Effector CD4-positive, alpha-beta T cell (primary cell): ENCODE measurements at places on chromosomes 16 and 17.

DNA sequence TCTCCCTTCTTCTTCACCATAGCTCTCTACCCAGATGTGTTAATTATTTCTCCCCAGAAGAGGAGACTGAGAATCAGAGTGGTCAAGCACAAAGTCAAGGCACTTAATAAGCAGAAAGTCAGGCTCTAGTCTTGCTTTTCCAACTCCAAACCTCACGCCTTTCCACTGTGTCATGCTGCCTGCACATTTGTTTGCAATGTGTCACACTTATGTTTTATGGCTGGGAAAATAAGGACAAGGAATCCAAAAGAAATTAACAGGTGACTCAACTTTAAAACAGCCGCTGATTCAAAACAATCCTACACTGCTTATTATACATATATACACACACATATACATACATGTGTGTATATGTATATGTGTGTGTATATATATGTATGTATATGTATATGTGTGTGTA lies 255.7 kb upstream of the DYNLRB2 start:
- DNase-seq, result no peak

- DNase-seq, result no peak
Measured at GRCh38 chr16:66359012-66359411, 7.5 kb upstream of the CDH5 start.

- peak; percentile 19 for DNase-seq
Measured at GRCh38 chr17:65163990-65164495, 26.9 kb downstream of the RGS9 start.

DNA sequence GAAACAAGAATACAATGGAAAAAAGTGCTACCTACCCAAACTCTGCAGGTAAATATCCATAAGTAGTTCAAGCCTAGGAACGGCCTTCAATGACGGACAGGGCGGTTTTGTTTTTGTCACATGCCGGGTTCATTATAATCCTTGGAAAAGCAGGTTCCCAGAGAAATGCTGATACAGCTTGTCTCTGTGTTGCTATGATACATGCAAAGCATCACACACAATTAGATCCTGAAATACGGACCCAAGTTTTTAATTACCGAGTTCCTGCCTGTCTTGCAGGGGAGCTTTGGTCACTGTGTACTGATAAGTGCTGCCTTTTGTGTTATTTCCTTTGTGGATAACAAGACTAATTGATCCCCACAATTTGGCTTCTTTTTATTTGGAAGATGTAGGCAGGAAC lies 217.4 kb downstream of the HAPSTR1 start:
- DNase-seq, result no peak

GRCh38 chr17:73564843-73565242 lies 79.4 kb downstream of the SDK2 start:
- no peak for DNase-seq

DNA sequence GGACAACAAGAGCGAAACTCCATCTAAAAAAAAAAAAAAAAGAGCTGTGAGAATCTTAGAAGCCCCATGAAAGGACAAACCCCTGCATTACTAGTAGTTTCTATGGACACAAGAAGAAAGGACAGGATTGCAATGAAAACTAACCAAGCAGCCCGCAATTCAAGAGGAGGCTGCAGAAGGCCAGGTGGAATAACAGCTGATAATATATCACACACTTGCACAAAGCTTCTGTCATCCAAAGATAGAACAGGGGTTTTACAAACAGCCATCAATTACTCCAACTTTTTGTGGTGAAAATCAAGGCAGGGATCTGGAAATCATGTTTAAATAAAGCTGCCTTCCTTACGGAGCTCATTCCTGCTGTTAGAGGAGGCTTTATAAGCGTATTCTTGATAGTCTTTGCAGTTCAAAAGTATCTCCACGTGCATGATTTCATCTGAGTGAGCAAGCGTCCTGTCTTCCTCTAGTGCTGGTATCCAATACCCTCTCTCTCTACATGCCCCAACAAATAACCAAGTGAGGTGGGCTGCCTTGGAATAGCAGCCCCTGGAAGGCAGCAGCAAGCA lies 23.1 kb upstream of the TMEM94 start:
- no peak for DNase-seq

- DNase-seq, result no peak
Measured at GRCh38 chr17:17691468-17692263, 10.4 kb downstream of the RAI1 start.

DNA sequence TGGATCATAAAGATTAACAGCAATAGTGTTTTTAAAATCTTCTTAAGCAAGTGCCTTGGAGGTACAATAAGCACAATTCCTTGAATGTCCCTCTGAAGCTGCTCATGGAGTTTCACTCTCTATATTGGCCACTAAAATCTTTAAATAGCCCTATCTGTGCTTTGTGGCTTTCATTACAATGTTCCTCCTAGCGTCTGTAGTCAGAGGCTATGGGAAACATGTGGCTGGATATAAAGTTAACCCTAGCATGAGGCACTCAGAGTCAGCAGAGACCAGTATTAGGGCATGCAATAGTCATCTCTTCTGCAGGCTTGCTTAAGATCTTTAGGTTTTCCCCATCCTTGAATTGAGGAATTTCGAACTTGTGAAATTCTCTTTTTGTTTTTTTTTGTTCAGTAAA lies 668.2 kb downstream of the CDH11 start:
- no peak for DNase-seq

- DNase-seq, result no peak
Measured at GRCh38 chr16:65002265-65002664, 119.6 kb downstream of the CDH11 start.

GRCh38 chr17:77865112-77865611 lies 93.3 kb upstream of the TNRC6C start:
- DNase-seq, result no peak

GRCh38 chr16:20612551-20613480 lies 36.6 kb upstream of the ACSM2B start:
- no peak for DNase-seq

DNA sequence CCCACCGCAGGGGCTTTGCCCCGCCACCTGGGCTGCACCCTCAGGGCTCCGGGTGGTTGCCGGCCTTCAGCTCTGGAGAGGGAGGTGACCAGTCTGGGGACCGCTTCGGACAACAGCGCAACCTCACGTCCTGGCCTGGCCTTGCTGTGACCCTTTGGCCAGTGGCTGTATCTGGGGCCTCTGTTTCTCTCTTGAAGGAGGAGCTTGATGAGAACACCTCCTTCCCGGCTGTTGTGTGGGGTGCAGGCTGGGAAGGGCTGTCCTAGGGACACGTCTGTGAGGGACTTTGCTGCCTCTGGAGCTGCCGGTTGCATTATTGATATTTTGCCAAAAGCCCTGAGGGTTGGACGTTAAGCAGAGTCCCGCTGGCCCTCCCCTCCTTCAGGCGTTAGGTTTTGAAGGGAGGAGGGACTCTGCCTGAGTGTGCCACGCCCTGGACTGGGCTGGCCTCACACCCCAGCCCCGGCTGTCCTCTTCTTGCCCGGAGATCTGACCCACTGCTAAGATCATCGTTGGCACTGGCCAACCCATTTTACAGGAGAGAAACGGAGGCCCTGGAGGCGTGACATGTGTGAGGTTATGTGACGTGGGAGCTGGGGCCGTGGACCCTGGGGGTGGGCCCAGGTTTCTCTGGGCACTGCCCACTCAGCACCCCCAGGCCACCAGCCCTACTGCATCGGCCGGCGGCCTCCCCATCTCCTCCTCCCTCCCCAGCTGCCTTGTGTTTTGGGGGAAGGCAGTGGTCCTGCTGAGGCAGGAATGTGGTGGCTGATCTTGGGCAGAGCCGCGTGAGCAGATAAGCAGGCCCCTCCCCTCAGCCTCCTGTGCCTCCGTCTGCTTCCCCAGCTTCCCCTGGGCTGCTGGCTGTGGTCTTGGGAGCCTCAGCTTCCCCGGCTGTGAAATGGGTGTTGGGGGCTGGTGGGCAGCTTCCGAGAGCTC lies 8.5 kb downstream of the ZFPM1 start:
- DNase-seq, result no peak

GRCh38 chr17:27577121-27577761 lies 53.7 kb upstream of the LGALS9 start:
- DNase-seq, result no peak

GRCh38 chr17:48122665-48123045 lies 15.1 kb downstream of the SNX11 start:
- no peak for DNase-seq

GRCh38 chr16:12600536-12601256 lies 203.0 kb downstream of the CPPED1 start:
- no peak for DNase-seq

GRCh38 chr16:16937576-16937975 lies 533.2 kb downstream of the XYLT1 start:
- no peak for DNase-seq

DNA sequence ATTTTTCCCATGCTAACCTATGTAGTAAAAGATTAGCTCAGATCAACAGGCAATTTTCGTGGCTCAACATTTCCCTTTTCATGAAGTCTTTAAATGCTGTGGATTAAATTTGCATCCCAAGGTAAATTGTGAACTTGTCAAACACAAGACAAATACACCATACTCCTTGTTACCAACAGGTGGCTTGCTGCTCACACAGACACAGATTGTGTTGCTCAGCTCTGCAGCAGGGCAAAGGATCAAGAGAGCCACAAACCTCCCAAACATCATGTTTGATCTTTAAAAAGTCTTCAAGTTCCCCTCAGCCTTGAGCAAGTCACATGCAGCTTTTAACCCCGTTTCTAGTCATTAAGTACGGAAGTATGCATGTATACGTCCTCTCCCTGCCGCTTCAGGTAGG lies 119.6 kb upstream of the CNTNAP4 start:
- DNase-seq, result no peak

DNA sequence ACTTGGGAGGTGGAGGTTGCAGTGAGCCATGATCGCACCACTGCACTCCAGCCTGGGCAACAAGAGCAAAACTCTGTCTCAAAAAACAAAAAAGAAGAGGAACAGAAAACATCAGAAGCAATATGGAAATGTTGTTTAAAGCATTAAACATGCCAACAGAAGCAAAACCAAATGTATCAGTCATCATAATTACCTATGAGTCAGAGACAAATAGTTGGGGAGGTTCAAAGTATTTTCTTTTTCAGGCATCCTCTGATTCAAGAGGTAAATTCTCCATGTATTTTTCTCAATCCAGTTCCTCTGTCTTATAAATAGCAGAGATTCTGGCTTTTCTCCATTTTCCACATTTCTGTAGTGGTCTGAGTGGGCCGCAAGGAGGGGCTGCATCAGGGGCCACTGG lies 2.1 kb upstream of the TM4SF5 start:
- DNase-seq, result no peak

DNA sequence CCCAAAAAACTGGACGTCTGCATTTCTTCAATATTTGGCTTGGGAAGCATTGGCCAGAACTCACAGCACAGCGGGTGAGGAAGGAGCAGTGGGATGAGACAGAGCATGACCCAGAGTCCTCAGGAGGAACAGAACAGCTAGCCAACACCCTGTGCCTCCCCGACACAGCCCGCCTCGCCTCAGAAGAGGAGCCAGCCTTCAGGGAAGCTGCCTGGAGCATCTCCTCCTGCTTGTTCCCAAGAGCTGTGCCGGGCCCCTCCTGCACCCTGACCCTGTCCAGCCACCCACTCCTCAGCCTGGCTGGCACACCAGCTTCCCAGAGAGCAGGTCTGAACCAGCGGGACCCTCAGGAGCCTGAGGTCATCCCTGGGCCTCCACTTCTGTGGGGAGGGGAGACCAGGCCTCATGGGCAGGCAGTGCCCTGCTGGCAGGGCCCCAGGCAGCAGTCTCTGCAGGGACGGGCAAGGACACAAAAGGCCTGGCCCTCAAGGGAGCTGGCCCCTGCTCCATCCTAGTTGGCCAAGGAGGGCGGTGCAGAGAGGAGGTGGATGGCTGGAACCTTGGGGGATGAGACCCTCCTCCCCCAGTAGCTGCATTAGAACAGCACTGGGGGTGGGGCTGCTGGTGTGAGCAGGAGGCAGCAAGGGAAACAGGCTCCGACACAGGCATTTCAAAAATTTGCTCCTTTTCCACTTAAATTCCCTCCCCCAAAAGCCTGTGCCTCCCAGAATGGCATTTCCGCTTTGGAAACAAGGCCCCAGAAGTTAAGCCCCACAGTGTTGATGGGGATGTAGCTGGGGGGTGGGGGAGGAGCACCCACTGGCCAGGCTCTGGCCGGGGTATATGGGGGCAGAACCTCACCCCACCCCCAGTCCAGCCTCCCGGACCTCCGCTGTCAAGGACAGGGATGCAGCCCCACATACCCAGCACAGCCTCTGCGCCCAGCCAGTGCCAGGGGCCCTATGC lies 1.8 kb upstream of the BCAR1 start:
- no peak for DNase-seq

DNA sequence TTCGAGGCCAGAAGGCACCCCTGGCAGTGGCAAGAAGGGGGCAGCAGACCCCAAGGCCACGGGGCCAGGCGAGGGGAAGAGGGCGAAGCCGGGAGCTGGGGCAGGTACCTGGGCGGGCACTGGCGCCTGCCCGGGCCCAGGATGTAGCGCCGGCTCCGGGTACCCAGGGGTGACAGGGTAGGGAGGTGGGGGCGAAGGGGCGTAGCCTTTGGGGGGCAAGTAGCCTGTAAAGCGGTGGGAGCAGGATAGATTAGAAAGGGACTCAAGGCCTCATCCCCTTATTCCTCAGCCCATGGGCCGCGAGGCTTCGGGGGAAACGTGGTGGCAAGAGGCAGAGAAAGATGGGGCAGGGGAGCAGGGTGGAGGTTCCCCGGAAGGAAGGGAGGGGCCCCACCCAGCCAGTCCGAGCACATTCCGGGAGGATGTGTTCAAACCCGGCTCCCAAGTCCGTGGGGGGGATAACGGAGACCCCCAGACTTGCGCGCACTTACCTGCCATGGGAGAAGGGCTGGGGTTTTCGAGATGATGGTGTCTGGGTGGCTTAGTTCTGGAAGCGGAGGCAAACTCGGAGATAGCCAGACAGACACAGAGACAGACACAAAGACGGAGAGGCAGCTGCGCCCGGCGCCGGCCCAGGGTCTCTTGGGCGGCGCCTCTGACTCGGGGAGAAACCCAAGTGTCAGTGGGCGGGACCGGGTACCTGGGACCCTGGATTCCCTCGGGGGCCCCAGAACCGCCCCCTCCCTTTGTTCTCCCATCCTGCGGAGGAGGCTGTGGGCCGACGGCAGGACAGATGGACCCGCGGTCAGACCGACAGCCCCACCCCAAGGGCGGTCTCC lies 493 bp downstream of the PLSCR3 start:
- peak; percentile 72 for DNase-seq

DNA sequence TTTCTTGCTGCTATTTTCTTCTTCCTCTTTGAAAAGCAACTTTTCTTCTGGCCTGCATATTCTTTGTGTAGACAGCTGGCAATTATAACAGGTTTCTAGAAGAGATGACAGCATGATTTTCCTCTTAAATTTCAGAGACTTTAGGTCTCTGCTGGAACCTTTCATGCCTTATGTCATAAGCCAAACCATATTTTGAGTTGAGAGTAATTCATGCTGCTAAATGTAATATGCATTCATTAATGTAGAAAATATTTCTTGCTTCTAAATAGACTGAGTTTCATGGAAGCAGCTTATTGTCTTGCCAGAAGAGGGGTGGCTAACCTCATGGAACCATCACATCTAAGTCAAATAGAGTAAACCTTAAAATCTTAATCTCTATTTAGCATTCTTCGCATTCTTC lies 25.9 kb upstream of the ABCA9 start:
- DNase-seq, result no peak

- DNase-seq, result no peak
Measured at GRCh38 chr17:42846594-42847280, 2.4 kb downstream of the AOC2 start.

- DNase-seq, result no peak
Measured at GRCh38 chr16:81956213-81956948, 54.9 kb downstream of the SDR42E1 start.
